ENCODE measurements at places on chromosomes 6 and 20.

DNA sequence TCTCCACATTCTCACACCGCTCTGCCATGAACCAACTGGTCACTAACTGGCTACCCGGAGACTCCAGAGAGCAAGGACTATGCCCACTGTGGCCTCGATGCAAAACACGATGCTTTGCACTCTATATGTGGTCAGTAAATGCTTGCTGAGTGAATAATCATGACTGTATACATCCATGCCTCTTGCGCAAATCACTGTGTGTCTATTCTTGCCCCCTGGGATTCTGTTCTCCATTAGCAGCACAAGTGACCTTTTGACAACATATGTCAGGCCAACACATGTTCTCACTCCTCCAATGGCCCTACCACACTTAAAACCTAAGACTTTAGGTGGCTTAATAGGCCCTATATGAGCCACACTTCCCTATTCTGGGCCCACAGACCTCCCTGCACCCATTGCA is 16.9 kb downstream of the KIF16B start:
- DNase-seq, result no peak

DNA sequence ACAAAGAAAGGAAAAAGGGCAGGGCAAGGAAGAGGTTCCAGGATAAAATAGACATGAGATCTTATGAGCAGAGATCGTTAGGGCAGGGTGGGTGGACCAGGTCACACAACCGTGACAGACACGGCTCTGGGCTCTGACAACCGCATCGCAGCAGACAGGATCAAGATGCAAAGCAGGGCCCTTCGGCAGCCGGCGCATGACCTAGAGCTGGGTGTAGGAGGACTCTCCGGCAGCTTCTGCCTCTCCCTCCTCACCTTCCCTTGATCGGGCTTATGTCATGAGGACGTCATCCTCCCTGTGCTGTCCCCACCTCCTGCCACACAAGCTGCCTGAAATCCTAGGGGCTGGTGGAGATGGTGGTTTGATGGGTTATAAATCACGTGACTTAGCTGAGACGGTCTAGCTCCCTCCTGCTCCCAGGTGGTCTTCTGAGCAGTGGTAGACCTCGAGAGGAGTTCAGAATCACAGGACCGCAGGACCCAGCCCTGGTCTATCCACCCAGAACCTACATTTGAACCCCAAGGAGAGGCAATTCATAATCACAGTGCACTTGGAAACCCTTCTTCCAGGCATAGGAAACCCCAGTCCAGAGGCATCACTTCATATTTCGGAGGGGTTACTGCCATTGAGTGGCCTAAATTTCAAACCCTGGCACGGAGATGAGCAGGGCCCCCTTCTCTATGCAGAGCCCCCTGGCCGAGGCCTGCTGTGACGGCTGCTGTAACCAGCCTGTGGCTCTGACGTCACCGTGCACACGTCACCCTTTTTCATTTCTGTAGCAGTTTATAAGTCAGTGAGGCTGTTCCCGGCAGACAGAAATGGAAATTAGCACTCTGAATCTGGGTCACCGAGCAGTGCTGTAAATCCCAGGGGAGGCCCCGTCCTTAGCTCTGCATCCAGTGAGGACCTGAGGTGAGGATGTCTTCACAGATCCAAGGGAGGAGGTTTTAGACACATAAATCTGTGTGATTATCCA is 8.7 kb upstream of the CCR6 start:
- peak; percentile 46 for DNase-seq

DNA sequence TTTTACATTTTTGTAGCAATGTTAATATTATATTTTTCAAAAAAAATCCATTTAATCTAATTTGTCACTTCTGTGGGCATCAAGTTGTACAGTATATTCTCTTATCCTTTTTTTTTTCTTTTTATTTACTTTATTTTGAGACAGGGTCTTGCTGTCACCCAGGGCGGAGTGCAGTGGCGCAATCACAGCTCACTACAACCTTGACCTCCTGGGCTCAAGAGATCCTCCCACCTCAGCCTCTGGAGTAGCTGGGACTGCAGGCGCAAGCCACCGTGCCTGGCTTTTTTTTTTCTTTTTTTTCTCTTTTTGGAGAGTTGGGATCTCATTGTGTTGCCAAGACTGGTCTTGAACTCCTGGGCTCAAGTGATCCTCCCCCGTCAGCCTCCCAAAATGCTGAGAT is 14.4 kb upstream of the BEND6 start:
- DNase-seq, result no peak

DNA sequence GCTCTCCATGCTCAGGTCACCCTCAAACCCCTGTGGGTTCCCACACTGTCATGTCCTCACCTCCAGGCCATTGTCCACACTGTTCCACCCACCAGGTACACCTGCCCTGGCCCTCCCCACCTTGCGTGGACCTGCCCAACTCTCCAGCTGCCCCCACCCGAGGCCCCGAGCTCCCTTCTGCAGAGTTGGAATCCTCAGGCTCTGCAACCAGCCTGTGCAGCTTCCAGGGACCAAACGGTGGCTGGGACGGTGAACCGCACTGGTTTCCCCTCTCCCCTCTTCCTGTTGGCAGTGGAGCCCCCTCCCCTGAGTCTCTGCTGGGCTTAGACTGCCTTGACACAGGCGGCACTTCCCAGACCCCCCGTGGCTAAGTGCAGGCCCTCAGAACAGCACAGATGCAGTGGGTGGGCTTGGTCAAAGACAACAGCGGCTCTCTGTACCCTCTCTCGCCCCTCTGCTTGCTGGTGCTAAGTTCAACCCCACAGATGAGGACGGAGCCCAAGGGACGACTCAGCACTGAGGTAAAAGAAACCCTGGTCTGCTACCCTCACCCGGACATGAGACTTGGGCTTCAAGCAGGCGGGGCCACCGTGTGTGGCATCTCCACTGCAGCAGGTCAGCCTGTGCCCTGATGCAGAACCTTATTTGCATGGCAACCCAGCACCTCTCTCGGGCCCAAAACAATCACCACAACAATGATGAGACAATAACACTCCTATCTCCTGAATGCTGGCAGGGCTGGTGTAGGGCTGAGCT is 11.0 kb downstream of the ZBP1 start:
- no peak for DNase-seq

GRCh38 chr6:114053791-114054190 is 82.8 kb upstream of the HDAC2 start:
- no peak for DNase-seq

- DNase-seq, result no peak
Observed at GRCh38 chr20:54212871-54213270, 5.0 kb downstream of the PFDN4 start.
